ENCODE measurements at places on chromosomes 3 and 15.

DNA sequence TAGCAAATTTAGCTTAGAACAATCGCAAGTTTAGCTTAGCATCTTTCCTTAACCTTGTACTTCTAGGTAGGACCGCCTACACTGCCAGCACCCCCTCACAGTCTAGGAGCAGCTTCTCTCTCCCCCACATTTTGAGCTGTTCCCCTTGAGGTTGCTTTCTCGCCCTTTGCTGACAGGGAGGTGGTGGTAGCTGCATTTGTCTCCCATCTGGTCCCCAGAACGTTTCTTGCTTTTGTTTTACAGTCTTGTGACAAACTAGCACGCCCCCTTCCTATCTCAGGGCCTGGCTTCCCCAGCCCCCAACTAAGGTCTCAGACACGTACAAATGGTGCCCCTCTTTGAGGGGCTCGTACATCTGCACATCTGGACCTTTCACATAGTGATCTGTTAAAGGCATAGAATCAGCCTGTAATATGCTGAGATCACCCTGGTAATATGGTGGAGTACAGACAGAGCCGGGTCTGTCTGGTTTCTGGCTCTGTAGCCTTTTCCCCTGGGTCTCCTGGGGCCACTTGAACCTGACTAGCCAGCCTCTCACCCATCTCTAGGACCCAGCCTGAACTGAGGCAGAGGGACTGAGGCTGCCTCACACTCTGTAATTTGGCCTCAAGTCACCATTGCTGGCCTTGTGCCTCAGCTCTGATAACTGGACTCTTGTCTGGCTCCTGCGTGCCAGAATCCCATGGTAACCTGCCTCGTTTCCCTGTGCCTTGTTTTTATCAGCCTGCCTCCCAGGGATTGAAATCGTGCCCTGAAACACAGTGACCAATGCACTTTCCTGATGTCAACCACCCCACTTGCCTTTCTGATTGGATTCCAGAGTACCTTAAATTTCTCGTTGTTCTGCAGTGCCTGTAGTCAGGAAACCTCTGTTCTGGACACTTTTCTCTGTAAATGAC lies 27.7 kb downstream of the CRTC3 start:
- no peak for DNase-seq

GRCh38 chr15:31050953-31051352 lies 50.6 kb downstream of the TRPM1 start:
- no peak for DNase-seq

DNA sequence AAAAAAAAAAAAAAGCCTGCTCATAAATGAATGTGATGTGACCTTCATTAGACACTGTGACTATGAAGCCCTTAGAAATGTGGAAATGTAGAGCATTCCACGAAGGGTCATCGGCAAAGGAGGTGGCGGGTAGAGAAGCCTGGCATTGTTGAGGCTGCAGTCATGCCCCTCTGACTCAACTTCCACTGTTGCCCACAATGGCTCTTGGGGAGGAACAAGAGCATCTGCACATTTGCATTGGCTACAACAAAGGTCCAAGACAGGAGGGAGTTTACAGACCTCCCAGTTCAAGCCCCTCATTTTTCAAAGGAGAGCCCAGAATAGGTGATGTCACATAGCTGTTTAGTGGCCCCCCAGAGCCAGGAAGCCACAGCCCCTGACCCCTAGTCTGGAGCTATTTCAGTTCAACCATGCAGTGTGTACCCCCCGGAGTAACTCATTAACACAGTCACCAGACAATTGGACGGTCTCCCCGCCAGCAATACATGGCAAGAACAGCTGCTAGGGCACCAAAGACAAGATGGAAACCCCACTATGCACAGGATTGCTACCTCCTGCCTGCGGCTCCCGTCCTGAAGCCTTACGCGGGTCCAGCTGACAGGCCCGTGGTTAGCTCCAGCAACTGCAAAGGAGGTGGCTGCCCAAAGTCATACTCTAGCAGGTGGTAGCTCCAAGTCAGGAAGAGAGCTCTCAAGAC lies 56.2 kb downstream of the SH3BP5 start:
- no peak for DNase-seq

DNA sequence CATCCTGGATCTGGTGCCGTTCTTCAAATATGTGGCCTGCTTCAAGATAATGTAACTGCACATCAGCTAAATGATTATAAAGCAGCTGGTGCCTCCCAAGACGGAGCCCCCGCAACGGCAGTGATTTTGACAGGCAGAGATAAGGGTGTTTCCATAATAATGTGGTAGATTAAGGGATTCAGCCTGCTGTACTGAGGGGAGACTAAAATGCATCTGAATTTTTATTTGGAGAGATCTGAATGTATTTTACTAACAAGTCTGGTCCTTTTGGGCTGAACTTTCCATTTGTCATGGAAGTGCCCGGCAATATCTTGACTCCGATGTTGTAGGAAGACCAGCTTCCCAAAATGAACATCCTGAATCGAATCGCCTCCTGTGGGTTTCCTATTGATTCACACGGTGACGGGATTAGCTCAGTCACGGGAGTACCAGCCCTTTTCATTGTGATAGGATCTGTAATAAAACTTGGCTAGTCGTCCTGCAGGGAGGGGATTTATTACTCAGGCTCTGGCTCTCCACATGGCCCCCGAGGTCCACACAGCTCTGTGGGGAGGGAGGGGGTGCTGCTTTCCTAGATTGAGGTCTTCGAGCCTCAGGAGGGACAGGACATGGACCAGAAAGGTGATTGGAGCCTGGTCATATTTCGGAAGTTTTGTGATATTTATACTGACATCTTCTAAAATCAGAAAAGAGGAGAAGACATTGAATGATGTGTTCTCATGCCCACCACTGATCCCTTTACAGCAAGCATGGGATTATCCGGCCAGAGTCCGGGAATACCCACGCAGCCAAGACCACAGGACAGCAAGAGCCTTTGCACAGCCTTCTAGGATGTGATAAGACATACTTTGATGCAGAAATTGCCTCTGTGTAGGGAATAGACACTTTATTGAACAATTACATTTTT lies 2.5 kb upstream of the PCSK6 start:
- DNase-seq: no peak

GRCh38 chr3:177421481-177421785 lies 224.2 kb upstream of the TBL1XR1 start:
- no peak for DNase-seq

- DNase-seq: no peak
Measured at GRCh38 chr15:78425643-78426042, 12.4 kb upstream of the IREB2 start.

- peak; percentile 5 for DNase-seq
Measured at GRCh38 chr3:121431726-121432517, 113.9 kb downstream of the POLQ start.

DNA sequence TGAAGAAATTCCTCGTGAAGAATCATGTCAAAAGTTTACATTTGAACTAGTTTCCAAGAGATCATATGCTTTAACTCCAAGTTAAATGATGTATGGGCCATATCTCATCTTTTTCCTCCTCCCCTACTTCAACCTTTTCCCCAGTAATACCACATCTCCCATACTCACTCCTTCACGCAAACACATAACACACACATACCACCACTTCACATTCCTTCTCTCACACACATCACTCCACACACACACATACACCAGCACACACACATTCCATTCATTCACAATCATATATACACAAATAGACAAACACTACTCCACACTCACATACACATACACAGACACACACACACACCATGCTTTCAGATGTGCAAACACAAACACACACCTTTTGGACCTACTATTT lies 769.0 kb upstream of the NR2F2 start:
- DNase-seq: no peak

- no peak for DNase-seq
Measured at GRCh38 chr3:77179762-77180161, 139.9 kb downstream of the ROBO2 start.

DNA sequence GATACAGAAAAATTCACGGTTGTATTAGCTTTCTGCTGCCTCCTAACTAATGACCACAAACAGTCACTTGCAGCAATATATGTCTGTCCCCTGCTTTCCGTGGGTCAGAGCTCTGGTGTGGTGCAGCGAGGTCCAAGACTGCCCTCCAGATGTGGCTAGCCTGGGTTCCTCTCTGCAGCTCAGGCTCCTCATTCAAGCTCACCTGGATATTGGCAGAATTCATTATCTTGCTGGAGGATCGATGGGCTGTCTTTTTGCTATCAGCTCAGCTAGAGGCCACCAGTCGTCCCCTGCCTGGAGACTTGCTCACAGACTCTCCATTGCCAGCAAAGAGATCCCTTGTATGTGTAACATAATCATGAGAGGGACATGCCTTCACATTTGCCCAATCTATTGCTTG lies 12.8 kb upstream of the PLXNA1 start:
- no peak for DNase-seq

- DNase-seq: no peak
Measured at GRCh38 chr3:57691411-57692132, 1.3 kb downstream of the DENND6A start.

GRCh38 chr3:45603226-45603625 lies 8.7 kb downstream of the LIMD1 start:
- DNase-seq: no peak

GRCh38 chr3:145005427-145005826 lies 1033.8 kb downstream of the DIPK2A start:
- DNase-seq: no peak

DNA sequence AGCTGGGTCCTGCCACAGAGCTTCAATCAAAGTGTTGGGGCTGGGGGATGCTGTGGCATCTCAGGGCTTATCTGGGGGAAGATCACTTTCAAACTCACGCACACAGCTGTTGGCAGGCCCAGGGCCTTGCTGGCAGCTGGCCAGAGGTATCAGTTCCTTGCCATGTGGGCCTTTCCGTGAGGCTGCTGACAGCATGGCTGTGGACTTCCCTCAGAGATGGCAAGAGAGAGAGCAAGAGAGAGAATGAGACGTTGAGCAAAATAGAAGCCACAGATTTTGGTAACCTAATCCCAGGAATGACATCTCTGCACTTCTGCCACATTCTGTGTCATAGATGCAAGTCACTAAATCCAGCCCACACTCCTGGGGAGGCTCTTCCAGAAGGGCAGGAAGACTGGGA lies 91.0 kb downstream of the TPRG1 start:
- no peak for DNase-seq

- DNase-seq: no peak
Measured at GRCh38 chr3:150439657-150440056, 31.6 kb downstream of the TSC22D2 start.

DNA sequence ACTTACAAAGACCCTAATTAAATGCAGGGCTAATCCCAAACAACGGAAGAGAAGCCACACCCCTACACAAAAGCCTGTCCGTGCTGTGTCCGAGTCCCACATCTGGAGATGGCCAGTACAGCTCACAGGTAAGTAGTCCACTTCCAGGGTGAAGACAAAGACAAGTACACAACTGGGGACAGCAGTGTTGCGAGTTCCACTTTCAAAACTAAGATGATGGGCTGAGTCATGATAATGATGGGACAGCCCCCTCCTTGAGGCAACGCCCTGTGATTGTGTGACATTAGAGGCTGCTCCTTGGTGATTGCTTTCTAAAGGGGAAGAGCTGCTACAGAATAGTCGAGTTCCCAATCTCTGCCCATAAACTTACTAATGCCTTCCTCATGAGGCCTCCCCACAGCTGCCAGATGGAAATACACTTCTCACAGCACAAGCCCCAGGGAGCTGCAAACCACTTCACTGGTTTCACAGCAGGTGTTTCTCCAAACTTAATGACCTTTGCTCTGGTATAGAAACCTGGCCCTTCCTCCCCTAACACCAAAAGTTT lies 27.6 kb downstream of the RFT1 start:
- no peak for DNase-seq

GRCh38 chr3:11236588-11237461 lies 35.4 kb upstream of the ATG7 start:
- DNase-seq: peak; percentile 71

- DNase-seq: no peak
Measured at GRCh38 chr3:35954413-35954812, 315.1 kb downstream of the ARPP21 start.

DNA sequence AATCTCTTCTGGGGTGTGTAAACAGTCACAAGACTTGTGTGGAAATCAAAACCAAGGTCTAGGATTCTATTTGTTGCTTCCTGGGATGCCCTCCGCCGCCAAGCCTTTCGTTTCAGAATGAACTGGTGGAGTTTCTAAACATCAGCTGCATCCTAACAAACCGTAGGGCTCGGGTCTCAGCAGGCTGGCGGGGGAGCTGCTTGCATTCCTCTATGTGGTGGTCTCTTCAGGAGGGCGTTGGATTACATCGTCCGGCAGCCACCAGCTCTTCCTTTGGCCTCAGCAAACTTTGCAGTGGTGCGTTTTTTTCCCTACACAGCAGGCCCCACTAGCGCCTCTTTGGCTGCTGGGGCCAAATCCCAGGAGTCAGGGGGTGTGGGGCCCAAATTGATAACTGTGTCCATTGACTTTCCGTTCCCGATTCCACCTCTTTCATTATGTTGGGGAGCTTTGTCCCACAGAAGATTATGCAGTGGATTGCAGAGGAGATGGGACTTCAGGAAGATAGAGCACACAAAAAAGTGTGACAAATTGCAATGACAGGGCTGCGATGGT lies 390.0 kb upstream of the NR2F2 start:
- no peak for DNase-seq

DNA sequence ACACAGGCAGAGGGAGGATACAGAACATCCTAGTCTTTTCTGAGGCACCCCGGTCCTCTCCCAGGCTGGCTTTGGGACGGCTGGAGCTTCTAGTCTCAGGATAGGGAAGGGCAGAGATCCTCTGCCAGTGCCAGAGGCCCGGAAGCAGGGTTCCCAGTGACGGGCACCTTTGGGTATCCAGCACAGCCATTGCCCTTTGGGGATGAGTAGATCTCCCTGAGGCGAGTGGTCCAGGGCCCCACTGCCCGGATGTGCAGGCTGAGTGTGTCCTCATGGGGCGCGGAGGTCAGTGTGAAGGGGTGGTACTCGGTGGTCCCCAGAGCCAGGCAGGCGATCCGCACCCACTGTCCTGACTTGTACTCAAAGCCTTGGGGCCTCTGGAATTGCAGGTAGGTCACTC lies 18.3 kb downstream of the DUOX2 start:
- DNase-seq: no peak

DNA sequence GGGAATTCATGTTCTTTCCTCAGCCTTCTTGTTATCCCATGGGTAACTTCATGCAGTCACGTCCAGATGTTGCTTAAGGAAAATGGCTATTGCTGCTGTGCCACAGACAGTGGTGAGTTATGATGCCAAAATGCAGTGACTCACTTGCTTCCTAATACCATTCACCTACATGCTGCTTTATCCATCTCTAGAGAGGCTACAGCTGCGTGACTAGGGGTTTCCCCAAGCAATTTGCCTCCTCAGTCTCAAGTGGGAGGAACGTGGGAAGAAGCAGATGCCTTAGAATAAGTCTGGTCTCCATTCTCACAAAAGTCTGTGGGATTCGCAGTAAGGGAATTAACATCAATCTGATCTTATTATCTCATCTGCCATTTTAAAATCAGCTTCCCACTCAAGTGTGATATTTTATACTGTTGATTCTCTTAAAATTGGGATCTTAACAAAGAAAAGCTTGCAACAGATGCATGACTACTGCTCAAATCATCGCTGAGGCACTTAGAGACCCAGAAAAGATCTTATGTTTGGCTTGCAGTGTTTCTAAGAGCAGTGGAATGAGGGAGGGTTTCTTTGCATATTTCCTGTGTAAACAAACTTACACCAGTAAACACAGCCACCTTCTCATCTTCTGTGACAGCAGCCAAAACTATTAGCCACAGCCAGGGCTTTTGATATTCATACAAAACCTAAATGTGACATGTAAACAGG lies 62.0 kb upstream of the ACP3 start:
- DNase-seq: no peak

All from stimulated activated CD4-positive, alpha-beta T cell treated with anti-CD3 and anti-CD28 coated beads, Interleukin-1b, Interleukin-23, amount 100 ng/mL, for 24 hours (primary cell).